ENCODE measurements at places on chromosomes 1 and 21.

DNA sequence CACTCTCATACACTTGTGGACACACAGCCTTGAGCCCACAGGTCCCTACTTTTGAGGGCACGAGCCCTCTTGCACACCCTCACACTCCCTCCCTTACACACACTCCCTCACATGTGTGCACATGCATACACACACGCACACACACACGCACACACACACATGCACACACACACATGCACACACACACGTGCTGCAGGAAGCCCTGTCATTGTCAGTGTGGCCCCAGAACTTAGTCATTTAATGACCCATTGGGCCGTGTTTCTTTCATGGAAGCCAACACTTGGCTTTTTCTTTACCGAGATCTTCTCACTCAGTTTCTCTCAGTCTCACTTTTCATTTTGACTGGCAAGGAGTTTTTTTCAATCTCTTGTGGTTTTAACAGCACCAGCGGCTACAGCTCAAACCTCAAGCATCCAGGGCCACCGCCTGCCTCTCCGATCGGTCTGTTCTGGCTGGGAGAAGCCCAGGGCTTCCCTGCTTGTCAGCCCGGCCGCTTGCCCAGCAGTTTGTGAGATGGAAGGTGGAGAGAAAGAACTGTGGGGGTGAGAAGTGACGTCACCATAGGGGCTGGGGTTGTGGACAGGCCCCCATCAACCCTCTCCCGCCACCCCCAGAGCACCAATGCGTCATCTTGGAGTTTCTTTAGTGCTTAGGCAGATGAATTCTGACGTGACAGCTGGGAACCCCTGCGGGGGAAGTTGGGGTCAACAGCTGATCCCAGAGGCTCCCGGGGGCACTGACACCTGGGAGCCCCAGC is 15.8 kb upstream of the TNFRSF8 start:
- DNase-seq: no peak

GRCh38 chr1:87330885-87331364 is 2.2 kb downstream of the LMO4 start:
- DNase-seq: no peak

GRCh38 chr1:77292551-77292950 is 10.7 kb downstream of the AK5 start:
- no peak for DNase-seq

- DNase-seq: peak; percentile 83
Measured at GRCh38 chr1:24635195-24635843, 7.8 kb upstream of the SRRM1 start.

GRCh38 chr1:219773775-219774174 is 154.6 kb downstream of the SLC30A10 start:
- no peak for DNase-seq

DNA sequence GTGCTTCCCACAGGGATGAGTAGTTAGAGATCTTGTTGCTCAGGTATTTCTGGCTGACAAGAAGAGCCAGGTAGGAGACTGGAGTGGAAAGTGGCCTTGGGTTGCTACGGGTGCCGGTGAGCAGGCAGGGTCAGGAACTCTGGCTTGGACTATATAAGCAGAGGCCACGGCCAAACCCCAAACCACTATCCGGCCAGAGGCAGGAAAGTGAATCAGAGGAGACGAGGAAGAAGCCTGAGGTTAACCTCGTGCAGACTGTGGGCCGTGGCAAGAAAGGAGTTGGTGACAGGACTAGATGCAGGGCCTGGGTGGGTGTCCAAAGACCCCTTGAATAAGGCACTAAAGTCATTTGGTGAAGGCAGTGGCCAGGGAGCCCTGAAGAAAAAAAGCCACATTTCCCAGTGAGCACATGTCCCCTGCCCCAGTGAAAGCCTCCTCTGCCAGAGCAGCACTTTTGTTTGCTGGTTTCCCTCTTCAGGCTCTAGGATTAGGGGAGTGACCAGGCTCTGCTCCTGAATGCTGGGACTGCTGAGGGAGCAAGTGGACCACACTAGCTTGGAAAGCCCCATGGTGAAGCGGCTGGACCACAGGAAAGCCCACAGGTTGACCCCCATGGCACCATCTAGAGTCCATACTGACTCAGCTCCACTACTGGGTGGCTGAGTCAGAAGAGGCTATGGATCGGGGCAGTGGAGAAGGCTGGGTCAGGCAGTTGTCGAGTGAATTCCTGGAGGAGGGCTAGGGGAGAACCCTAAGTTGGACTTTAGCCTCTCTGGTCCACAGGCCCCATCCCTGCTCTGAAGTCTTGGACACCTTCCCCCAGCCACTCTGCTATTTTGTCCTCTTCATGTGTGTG is 23.4 kb downstream of the CSF1 start:
- no peak for DNase-seq

- peak; percentile 88 for DNase-seq
Measured at GRCh38 chr21:43585924-43586413, 73.3 kb downstream of the HSF2BP start.

GRCh38 chr1:115829947-115830346 is 11.0 kb downstream of the NHLH2 start:
- DNase-seq: no peak

DNA sequence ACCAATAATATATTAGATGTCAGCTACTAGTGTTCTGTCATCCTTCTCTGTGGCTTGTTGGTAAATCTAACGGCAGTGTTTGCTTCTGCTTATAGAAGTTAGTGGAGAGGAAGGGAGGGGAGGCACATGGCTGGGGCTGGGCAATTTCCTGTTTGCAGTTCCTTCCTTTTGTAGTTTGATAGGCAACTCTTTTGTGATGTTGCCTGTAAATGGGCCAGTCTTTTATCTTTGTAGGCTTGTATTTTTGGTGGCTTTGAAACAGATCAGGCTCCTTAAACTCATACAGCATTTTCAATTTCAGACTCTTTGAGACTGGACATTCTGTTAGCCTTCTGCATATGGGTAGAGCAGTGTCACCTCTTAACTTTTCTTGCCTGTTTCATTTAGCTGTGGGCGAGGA is 48.1 kb downstream of the CDC14A start:
- peak; percentile 51 for DNase-seq

- peak; percentile 97 for DNase-seq
Measured at GRCh38 chr1:61448914-61449313, 276.0 kb downstream of the TM2D1 start.

DNA sequence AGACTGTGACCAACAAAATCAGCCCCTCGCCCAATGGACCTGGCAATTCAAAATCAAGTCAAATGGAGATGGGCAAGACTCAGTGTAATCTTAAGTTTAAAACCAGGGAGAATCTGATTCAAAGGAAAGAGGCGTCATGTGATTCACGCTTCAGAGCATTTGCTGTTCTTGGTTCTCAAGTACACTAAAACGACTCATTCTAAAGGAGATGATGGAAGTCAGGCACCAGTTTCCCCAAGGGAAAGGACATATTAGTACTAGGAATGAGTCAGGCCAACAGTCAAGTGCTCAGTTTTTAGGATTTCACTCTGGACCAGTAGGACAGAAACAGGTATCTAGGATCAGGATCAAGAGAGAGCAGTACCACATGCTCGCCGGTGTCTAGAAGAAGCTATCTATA is 429.6 kb downstream of the PLPP3 start:
- no peak for DNase-seq

GRCh38 chr1:5877001-5877400 is 115.2 kb downstream of the NPHP4 start:
- no peak for DNase-seq

DNA sequence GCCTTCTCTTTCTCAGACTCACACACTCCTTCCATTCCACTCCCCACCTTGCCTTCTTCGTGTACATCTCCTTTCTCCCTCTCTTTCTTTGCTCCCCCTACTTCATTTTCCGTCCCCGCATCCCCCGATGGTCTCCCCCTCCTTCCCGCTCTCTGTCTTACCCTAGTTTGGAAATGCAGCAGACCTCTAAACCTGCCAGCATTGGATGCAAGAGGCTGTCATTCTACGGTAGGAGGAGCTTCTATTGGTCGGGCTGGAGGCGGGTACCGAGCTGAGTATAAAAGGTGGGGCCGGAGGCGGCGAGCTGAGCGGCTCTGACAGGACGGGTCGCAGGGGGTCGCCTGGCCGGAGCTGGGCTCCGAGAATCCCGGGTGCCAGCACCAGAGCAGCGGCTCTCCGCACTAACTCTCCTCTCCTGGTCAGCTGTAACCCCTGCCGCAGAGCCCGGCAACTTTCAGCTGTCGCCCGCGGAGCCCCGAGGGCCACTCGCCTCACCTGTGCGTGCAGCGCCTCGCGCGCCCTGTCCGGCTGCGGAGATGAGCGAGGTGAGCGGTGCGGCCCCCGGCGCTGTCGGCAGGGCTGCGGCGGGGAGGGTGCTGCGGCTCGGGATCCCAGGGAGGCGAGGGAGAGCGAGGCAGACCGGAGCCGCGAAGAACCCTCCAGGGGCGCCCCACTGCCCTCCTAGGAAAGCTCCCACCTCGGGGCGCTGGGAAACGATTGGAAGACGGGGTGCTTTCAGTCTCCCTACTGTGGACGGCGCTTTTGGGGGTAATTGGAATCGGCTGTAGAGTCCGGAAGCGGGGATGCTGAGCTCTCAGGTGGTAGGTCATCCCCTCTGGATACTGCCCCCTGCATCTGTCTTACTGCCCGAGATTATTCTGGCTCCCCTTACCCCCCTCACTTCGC is at the start of gene PCP4L1:
PCP4L1 (plus strand) TSS at position 307 of the 906 bp plus-strand sequence; CDS start at position 537, 230 bp downstream.
- DNase-seq: peak; percentile 61

DNA sequence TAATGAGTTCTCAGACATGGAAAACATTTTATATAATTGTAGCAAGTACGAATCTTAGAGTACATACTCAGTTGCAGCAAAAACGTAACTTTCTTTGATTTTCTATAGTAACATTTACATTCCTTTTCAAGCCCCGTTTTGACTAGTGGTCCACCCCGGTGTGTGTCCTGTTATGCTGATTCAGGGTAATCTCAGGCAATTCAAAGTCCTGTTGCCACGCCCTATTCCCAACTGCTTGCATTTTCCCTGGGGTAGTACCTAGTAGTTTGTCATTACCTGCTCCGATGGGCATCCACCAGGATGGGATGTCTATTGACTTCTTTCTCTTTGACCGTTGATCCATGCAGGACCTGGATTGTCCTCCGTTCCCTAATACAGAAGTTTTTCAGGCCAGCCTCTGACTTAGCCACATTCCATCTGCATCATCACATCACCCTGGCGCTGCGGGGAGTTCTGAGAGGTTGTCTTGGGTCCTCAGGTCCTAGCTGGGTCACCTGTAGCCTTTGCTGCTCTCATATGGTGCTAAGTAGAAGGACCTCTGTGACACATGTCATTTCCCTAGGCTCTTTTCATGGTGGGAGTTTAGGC is 15.0 kb upstream of the FCAMR start:
- DNase-seq: no peak

- DNase-seq: peak; percentile 80
Measured at GRCh38 chr1:108089477-108089876, 110.7 kb downstream of the SLC25A24 start.

DNA sequence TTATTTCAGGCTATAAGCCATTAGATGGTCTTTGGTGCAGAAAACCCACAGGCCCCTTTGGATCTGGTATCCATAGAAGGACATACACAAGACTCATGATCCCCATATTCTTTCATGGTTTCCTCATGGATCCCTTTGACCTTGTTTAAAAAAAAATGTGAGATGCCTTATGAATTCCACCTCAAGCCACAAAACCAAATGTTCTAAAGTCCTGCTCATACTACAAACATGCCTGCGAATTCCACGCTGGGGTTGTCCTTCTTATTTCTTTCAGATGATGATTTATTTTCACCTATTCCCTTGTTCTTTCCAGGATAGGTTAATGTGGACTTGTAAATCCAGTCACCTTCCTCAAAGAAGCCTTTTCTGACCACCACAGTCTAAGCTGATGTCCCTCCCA is 256.9 kb upstream of the DPYD start:
- DNase-seq: no peak

- no peak for DNase-seq
Measured at GRCh38 chr1:180286417-180286816, 56.4 kb downstream of the LHX4 start.

GRCh38 chr1:206075786-206076755 is 23.1 kb downstream of the RHEX start:
- DNase-seq: peak; percentile 82

- no peak for DNase-seq
Measured at GRCh38 chr1:71689635-71690034, 592.7 kb downstream of the NEGR1 start.

DNA sequence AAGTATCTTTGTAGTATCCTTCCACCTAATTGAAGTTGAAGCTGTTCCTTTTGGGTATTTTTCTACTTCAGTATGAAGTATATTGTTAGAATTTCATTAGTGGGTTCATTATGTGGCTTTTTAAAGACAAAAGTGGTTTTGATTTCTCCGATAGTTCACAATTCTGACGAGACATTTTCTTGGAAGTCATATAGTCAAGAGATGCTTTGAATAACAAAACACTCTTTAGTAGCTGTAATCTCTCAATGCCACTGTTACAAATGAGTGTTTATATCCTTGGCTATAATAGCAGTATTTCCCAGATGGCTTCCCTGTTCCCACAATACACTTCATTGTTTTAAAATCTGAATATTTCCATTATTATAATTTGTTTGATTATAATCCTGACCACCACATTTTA is 108.7 kb upstream of the F3 start:
- DNase-seq: no peak

- no peak for DNase-seq
Measured at GRCh38 chr1:75811211-75811981, 14.7 kb downstream of the MSH4 start.
